ENCODE measurements at places on chromosomes 1 and 21.
A peak's percentile ranks its signal among the peaks of the same experiment; 100 is the strongest.

DNA sequence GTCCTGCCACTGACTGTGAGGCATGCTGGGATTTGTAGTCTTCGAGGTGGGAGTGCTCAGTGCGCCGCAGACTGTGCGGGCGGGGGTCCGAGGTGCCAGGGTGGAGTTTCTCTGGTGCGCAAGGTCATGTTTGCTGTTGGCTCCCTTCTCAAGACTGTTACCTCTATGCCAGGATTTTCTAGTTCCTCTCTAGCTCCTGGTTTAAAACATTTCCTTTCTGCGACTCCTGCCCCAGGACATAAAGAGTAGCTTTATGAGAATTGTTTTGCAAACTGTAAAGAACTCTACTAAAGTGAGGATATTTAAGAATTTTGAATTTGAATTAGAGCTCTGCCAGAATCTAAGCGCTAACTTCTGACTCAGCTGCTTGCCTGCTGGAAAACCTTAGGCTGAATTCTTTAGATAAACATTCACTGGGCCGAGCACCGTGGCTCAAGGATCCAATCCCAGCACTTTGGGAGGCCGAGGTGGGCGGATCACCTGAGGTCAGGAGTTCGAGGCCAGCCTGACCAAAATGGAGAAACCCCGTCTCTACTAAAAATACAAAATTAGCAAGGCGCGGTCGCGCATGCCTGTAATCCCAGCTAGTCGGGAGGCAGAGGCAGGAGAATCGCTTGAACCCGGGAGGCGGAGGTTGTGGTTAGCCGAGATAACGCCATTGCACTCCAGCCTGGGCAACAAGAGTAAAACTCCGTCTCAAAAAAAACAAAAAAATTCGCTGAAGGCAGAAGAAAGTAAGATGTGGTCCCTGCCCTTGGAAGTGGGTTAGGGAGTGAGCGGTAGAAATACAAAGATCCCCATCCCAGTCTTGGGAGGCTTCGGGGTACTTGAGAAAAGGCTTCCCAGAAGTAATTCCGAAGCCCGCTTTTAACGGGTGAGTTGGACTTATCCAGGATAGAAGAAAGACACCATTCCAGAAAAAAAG, 992 bp upstream of the USP48 start:
- DNase-seq: peak; percentile 52

- no peak for DNase-seq
Observed at GRCh38 chr1:37068260-37068659, 33.9 kb upstream of the GRIK3 start.

- DNase-seq: no peak
Observed at GRCh38 chr1:112762541-112763500, 47.7 kb upstream of the PPM1J start.

DNA sequence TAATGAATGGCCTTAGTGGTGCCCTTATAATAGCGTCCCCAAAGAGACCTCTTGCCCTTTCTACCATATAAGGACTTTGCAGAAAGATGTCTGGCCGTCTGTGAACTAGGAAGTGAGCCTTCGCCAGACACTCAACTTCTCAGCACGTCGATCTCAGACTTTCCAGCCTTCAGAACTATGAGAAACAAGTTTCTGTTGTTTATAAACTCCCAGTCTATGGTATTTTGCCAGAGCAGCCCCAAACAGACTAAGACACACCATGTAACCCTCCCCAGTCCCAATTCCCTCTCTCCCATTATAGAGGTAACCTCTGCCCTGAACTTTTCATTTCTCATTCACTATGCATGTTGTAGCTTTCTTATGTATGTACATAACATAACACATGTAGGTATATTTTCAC, 55.7 kb downstream of the NID1 start:
- DNase-seq: no peak

- peak; percentile 7 for DNase-seq
Observed at GRCh38 chr1:79293611-79294010, 287.1 kb upstream of the ADGRL4 start.

DNA sequence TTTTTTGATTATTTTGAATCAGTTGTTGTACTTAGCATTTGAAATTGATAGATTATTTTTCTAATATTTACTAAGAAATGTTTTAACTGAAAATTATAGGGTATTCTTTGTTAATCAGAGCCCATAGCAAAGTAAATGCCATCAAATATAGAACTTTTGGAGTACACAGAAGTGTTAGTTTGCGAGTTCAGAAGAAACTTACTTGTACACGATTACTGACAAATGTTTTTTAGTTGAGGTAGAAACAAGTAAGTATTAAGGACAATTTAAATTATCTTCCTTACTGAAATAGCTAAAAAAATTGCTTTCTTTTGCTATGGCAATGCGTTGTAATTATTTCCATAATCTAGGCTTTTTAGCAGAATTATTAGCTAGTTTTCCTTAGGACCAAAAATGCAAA, 692.2 kb downstream of the USP25 start:
- no peak for DNase-seq

DNA sequence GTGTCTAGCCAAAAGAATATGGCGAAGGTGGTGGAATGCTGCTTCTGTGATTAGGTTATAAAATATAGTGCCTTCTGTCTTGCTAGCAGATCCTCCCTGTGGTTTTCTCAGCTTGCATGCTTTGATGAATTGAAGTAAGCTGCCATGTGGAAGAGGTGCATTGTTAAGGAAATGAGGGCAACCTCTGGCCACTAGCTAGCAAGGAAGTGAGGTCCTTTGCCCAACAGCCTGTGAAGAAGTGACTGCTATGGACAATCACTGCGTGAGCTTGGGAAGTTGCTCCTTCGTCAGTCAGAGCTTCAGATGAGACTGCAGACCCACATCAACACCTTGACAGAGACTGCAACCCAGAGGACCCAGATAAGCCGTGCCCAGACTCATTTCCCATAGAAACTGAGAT, 109.4 kb downstream of the GIPC2 start:
- no peak for DNase-seq
